ENCODE measurements at places on chromosomes 1 and 21. TPM values are rescaled to one million over a fixed set of nuclear protein-coding genes. Genes with fewer than 3 reads are reported as not detected.

CCDC17 gene
- not detected for polyA plus RNA-seq

LORICRIN gene
- polyA plus RNA-seq = not detected

- DNase-seq = no peak
Observed at GRCh38 chr1:64961923-64962322, 4.4 kb downstream of the JAK1 start.

GRCh38 chr21:32918478-32919120 lies 107.1 kb upstream of the OLIG2 start:
- DNase-seq = no peak

DNA sequence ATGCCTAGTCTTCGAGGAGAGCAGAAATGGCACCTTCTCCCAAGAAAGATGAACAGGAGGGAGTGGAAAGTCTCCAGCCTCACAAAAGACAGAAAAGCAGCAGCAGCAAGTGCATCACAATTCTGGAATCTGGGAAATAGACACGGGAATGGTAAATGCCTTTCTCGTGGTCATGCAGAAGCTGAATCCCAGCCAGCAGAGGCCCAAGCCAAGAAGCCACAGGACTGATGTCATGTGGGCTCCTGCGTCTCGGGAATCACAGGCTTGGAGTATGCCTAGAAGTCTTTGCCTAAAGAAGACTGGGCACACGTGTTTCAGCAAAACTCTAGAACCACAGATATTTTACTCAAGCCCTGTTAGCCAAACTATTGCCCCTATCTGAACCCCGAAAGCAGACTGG lies 260.3 kb upstream of the PLD5 start:
- no peak for DNase-seq

CFAP74 gene
- polyA plus RNA-seq = not detected

DNA sequence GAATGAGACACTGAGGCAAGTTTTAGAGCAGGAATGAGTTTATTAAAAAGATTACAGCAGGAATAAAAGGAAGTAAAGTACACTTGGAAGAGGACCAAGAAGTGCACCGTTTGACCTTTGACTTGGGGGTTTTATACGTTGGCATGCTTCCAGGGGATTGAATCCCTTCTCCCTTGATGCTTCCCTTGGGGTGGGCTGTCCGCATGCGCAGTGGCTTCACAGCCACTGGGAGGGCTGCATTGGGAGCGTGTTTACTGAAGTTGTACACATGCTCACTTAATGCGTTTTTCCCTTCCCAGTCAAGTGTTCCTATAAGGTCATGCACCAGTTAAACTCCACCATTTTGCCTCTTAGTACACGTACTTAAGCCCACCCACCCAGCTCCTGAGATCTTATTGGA lies 72.4 kb upstream of the MARK1 start:
- no peak for DNase-seq

DNA sequence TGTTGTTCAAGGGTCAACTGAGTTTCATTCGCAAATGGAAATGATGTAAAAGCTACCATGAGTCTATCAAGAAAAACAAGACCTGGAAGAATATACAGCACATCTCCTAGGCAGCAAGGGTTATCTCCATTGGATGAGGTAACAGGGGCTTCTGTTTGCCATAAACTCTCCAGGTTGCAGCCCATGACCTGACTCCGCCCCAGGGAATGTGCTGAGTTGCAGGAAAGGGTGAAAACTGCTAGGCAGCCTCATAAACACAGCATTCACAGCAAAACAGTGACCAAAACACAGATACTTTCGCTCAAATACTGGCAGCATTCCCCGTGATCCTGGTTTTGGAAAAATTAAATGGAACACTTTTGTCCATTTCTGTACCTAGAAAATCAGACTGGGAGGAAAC lies 20.2 kb upstream of the ACTA1 start:
- no peak for DNase-seq

- no peak for DNase-seq
Observed at GRCh38 chr21:41374867-41375533, 13.2 kb downstream of the MX2 start.

- no peak for DNase-seq
Observed at GRCh38 chr1:44642925-44643324, 31.4 kb downstream of the TMEM53 start.

- no peak for DNase-seq
Observed at GRCh38 chr1:209642816-209643215, 9.4 kb downstream of the LAMB3 start.

GRCh38 chr1:7320661-7321060 lies 450.4 kb upstream of the VAMP3 start:
- DNase-seq = no peak

- DNase-seq = no peak
Observed at GRCh38 chr1:64536836-64537490, 67.0 kb downstream of the CACHD1 start.

FCRL3 gene
- 0.09 TPM for polyA plus RNA-seq

DNA sequence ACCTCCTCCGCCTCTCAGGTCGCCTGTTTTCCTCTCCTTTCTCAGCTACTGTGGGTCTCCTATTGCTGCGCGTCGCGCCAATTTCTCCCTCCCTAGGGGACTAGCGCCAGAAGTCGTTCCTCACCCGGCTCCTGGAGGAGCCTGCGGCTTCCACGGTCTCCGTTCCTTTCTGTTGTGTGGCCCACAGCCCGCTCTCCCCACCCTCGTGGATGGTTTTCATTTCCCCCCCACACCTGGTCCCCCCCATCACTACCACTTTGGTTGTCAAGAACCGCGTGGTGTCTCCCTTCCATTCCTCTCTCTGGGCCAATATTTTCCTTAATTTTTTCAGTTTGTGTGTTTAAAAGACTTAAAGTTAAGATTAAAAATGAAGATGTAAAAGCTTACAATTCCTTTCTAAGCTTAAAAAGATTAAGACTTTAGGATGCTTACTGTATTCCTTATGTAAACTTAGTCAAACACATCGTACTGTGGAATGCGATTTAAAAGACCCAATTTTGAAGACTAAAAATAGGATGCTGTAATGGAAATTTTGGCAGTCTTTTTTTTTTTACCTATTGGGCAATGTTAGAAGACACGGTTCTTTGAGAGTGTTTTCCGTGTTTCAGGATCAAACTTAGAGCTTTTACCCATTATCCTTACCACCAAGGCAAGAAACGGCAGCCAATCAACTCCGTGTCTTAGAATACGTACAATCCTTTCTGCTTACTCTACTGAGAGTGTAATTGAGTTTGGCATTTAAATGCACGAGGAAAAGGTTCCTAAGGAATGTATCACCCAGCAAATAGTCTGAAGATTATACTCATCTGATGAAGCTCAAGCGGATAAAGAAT lies 773 bp downstream of the CNST start:
- peak; percentile 32 for DNase-seq

GRCh38 chr21:15967661-15968060 lies 237.9 kb downstream of the USP25 start:
- DNase-seq = no peak

DNA sequence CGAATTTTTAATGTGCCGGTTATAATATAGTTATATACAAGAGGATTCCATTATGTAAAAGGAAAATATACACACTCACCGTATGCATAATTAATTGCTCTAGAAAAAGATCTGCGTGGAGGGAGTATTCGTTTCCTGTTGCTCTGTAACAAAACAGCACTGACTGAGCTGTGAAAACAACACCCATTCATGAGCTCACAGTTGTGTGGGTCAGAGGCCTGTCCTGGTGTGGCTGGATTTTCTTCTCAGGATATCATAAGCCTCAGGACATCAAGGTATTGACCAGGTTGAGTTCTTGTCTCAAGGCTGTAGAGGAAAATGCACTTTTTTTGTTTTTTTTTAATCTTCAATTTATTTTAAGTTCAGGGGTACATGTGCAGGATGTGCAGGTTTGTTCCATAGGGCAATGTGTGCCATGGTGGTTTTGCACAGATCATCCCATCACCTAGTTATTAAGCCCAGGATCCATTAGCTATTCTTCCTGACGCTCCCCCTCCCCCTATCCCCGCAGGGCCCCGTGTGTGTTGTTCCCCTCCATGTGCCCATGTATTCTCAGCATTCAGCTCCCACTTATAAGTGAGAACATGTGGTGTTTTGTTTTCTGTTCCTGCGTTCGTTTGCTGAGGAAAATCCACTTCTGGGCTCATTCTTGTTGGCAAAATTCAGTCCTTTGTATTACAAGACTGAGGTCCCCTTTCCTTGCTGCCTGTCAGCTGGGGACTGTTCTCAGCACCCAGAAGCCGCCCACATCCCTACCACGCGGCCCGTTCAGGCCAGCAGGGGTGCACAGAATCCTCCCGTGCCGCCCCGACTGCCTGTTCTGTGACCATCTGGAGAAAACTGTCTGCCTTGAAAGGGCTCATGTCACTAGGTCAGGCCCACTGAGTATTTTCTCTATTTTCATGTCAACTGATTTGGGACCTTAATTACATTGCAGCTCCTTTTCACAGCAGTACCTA lies 87.4 kb upstream of the ERRFI1 start:
- no peak for DNase-seq

DNA sequence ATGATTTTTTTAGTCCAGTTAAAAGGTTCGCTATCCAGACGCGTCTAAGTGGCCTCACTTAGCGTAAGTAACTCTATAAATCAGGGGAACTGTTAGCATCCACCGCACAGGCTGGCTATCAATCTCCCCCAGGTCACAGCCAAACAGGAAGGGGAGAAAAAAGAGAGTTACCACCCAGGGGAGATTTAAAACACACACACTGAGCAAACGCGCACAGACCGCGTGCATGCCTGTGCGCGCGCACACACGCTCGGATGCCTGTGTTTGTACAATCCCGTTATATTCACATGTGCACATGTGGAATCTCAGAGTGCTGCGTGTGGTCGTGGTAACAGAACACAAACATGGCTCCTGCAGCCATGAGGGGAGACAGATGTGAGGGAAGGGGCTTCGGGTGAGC lies 125.4 kb downstream of the CASZ1 start:
- DNase-seq = no peak

GRCh38 chr1:180911640-180912191 lies 981 bp upstream of the KIAA1614 start:
- no peak for DNase-seq

- no peak for DNase-seq
Observed at GRCh38 chr1:65539266-65540131, 119.0 kb downstream of the LEPR start.

GRCh38 chr1:53112861-53113260 lies 29.6 kb downstream of the SLC1A7 start:
- DNase-seq = no peak

C1orf141 gene
- polyA plus RNA-seq = not detected

DNA sequence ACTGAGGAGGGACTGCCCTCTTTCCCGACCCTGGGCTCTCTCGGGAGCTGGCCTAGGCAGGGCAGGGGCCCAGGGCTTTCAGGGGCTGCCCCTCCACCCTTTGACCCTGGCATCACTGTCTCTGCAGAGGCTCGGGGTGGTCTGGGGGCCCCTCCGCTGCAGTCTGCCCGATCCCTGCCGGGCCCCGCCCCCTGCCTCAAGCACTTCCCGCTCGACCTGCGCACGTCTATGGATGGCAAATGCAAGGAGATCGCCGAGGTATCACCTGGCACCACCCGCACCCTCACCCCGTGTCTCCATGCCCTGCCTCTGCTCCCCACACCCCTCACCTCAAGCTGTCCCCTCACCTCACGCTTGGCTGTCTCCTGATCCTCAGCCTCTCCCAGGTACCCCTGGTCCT lies 5.5 kb downstream of the AMPD2 start:
- peak; percentile 3 for DNase-seq

TCP10L gene
- polyA plus RNA-seq = 0.41 TPM

- no peak for DNase-seq
Observed at GRCh38 chr1:114167226-114167625, 13.6 kb upstream of the SYT6 start.

GRCh38 chr1:33096363-33097005 lies 15.5 kb downstream of the AZIN2 start:
- DNase-seq = no peak

DNA sequence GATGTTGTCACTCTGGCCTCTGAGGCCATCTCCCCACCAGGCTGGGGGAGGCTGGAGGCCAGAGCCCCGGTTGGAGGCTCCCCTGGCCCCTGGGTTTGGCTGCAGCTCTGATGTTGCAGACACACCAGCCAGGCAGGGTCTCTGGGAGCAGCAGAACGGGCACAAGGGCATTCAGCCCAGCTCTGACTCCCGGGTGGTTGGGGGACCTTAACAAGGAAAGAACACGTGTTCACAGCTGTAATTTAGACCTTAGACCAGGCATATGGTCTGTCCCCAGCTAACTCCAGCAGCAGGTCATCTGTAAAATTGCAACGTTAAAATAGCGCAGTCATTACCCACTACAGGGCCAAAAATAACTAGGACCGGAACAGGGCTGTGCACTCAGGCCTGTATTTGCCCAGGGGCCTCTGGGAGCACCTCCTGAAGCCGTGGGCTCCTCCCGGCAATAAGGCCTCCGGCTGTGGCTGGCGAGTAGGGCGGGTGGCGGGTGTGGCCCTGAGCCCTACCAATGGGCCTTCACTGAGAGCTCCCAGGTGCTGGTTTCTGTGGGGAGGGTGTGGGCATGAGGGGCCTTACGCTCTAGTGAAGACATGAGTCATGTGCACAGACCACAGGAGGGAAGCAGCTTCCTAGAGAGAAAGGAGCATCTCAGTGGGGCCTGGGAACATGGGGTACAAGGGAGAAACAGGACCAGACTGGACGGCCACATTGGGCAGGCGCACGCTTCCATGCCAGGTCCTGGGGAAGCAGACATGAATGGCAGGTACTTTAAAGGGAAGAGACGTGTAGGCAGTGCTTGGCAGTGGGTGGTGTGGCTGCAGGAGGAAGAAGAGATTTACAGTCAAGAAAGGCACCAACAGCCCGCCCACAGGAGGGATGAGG lies 6.1 kb downstream of the LDLRAP1 start:
- peak; percentile 71 for DNase-seq

DNA sequence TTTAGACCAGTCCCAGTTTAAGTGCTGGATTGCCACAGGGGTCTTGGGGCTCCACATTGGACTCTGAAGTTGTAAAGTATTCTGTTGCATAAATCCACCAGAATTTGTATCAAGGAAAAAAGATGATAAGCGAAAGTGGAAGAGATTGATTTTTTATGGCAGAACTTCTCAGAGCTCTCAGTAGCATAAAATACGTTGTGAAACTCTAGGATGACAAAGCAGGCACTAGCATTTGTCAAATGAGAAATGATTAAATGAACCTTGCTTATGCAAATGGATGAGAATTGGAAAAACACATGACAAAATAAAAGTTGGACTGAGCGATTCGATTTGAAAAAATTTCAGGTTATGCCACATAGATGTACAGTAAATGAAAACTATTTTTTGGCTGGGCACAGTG lies 253.8 kb upstream of the RAB4A start:
- DNase-seq = peak; percentile 40

- no peak for DNase-seq
Observed at GRCh38 chr1:221891708-221892107, 149.8 kb upstream of the DUSP10 start.

DNA sequence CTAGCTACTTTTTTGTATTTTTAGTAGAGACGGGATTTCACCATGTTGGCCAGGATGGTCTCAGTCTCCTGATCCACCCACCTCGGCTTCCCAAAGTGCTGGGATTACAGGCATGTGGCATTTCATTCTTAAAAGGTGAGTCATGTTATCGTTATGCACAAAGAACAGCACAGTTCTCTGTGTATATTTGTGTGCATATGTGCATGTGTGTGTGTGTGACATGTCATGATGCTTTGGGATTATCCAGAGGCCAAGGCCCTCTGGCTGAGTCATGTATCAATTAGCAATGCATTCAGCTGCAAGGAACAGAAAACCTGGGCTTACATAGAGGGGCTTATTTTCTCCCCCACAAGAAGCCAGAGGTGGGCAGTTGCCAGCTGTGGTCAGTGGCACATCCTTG lies 301.7 kb upstream of the KAZN start:
- DNase-seq = no peak

- DNase-seq = no peak
Observed at GRCh38 chr1:64499966-64500365, 30.0 kb downstream of the CACHD1 start.
